AG10803 (cell line): ENCODE measurements at places on chromosomes 4 and X.
A peak's percentile ranks its signal among the peaks of the same experiment; 100 is the strongest.

- DNase-seq = no peak
These were observed 77.6 kb downstream of the COX18 start for GRCh38 chr4:72991873-72992272.

DNA sequence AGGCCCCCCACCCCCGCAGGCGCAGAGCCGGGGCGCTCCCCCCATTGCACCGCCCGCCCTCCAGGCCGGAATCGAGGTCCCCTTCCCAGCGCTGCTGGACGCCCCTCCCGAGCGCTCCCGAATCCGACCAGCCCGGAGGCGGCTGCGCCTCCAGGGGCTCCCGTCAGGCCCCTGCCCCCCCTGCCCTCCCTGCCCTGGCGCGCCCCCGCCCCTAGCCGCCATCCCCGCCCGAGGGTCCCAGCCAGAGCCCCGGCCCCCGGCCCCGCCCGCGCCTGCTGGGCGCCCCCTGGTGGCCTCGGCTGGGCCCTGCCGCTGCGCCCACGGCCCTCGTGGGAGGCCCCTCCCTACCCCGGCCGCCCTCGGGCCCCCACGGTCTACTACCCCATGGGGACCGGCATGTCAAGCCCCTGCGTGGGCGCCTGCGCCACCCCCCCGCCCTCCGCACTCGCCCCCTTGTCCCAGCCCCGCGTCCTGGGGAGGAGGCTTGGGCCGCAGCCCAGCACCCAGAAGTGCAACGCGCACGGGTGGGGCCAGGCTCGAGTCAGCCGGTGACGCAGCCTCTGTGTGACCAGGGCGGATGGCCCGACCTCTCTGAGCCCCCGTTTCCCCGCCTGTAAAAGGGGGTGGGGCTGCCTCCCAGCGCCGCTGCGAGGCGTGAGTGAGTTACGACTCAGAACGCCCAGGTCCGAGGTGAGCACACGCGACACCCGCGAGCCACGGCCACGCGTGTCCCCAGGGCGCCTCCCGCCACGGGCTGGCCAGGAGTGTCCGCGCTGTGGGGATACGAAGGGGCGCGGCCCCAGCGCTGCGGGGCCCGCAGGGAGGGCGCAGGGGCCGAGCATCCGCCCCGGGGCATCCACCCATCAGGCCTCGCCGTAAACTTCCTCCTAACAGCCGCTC, 104.9 kb downstream of the FAM53A start:
- peak; percentile 79 for DNase-seq

GRCh38 chr4:118969359-118969758, 80.7 kb downstream of the SYNPO2 start:
- DNase-seq = peak; percentile 66

DNA sequence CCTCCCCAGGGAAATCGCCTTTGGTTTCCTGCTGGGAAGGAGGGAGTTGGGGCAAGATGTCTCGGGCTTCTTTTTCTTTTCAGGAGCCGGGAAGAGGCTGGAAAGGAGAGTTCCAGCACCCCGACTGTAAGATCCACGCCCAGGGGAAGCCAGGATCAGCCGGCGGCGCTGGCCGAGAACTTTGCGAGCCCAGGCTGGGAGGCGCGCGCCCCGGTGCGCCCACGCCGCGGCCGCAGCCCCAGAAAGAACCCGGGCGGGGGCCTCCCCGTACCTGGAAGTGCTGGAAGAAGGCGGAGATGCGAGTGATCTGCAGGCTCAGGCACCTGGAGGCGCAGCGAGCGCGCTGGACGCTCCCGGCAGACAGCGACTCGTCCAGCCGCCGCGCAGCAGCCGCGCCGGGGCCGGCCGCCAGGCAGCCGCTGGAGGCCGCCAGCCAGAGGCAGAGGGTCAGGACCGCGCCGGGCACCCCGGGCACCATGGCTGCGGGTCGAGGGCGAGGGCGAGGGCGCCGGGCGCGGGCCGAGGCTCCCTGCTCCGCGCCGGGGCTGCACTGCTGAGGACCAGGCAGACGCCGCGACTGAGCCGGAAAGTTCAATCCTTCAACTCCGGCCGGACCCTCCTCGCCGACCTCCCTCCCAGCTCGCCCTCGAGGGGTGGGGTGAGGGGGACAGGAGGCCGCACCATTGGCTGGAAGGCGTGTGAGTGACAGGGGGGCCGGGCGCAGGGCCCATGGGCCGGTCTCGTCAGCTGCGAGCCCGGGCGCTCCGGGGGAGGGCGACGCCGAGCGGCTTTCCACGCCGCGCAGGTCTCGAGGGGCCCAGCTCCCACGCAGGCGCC, at the start of gene ANOS1:
Gene ANOS1, minus strand, starts transcription at position 579 of the 837 bp plus-strand sequence. Its CDS starts 101 bp downstream, at position 478.
- DNase-seq = no peak

- no peak for DNase-seq
These were observed 446.9 kb downstream of the TMA16 start for GRCh38 chr4:163941221-163941905.

- no peak for DNase-seq
These were observed 32.4 kb upstream of the PJA1 start for GRCh38 chrX:69197690-69198089.

GRCh38 chr4:6177587-6178197, 22.7 kb downstream of the JAKMIP1 start:
- DNase-seq = no peak

- no peak for DNase-seq
These were observed 2.0 kb downstream of the PARM1 start for GRCh38 chr4:74934888-74935287.

DNA sequence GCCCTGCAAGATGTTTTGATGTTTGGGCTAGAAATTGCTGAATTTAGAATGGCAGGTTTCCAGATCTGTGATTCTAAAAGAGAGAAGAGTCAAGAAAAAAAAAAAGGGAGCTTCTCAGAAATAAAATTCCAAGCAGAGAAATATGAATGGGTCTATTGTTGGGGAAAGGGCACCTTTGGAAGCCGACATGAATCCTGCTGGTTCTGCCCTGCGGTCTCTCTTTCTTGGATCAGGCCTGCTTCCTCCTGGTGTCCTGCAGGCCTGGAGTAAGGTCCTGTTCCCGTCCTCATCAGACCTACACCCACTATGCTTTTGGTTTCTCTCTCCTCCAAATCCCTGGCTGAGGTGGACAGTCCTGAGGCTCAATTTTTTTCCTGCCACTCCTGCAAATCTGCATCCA, 109.8 kb upstream of the TRIM2 start:
- DNase-seq = no peak

- DNase-seq = no peak
These were observed 42.8 kb upstream of the SPP1 start for GRCh38 chr4:87932718-87933141.
